ENCODE measurements at places on chromosomes 16 and 17.
A peak's percentile ranks its signal among the peaks of the same experiment; 100 is the strongest.

DNA sequence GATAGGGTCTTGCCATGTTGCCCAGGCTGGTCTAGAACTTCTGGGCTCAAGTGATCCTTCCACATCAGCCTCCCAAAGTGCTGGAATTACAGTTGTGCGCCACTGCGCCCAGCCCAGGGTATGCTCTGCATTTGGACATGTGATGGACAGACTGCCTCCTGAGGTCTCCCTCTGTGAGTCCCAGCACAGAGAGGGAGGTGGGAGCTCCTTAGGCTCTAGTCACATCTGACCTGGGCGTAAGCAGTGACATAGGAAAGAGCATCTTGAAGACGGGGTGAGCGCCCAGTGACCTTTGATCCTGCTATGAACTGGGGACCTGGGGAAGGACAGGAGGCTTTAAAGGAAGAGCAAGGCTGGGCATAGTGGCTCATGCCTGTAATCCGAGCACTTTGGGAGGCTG, 2.2 kb upstream of the GFAP start:
- no peak for DNase-seq

GRCh38 chr17:8038954-8039610, at the start of gene ALOX15B:
Gene ALOX15B (plus strand): TSS chr17:8039059. CDS start chr17:8039156, 97 bp downstream.
- DNase-seq, result no peak

DNA sequence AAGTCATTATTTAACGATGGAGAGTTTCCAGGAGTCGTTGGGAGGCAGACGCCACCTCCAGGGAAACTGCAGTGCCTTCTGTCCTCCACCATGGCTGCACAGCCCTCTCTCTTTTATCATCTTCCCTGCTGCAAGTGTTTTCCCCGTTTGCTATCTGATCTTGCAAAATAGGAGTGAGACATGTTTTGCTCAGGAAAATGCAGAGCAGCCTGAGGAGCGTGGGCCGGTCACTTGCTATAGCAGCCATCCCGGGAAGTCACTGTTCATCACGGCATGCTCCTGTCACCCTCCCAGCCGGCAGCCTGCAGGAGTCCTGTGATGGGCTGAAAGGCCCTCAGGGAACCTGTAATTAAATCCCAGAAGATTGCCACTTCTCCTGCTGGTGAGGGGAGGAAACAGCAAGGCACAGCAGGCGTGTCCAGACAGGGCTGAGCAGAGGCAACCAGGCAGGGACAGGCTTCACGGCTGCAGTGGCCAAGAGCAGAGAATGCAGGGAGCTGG, 143.1 kb downstream of the GSG1L start:
- peak; percentile 50 for DNase-seq

DNA sequence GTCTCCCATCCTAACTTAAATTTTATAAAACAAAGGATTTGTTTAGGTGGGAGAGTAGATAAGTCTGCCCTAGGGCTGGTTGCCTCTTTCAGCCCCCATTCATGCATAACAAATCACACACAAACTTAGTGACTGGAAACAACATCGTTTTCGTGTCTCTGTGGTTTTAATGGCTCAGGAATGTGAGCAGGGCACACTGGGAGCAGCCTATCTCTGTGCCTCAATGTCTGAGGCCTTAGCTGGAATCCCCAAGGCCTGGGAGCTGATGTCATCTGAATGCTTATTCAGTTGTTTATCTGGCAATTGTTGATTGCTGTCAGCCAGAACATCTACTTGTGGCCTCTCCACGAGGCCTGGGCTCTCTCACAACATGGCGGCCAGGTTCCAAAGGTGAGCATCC, 101.9 kb upstream of the HSBP1 start:
- DNase-seq, result no peak

DNA sequence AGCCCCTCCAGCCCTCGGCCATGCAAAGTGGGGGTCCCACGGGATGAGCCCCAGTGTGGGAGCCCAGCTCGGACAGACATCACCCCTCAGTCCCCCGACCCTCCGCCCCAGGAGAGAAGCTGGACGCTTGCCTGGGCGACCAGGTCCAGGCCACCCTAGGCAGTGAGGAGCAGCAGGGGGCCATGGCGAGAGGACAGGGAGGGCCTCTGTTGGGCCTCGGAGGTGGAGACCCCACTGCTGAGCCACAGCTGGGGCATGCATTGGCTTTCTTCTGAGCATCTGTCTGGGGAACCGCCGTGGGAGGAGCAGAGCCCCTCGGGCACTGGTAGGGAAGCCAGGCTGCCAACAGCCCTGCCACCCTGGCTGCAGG, 13.0 kb downstream of the ACTG1 start:
- no peak for DNase-seq

- DNase-seq, result no peak
Observed at GRCh38 chr17:51427323-51427811, 167.0 kb downstream of the UTP18 start.

- DNase-seq, result peak; percentile 31
Observed at GRCh38 chr17:55487695-55488432, 23.4 kb downstream of the SMIM36 start.

DNA sequence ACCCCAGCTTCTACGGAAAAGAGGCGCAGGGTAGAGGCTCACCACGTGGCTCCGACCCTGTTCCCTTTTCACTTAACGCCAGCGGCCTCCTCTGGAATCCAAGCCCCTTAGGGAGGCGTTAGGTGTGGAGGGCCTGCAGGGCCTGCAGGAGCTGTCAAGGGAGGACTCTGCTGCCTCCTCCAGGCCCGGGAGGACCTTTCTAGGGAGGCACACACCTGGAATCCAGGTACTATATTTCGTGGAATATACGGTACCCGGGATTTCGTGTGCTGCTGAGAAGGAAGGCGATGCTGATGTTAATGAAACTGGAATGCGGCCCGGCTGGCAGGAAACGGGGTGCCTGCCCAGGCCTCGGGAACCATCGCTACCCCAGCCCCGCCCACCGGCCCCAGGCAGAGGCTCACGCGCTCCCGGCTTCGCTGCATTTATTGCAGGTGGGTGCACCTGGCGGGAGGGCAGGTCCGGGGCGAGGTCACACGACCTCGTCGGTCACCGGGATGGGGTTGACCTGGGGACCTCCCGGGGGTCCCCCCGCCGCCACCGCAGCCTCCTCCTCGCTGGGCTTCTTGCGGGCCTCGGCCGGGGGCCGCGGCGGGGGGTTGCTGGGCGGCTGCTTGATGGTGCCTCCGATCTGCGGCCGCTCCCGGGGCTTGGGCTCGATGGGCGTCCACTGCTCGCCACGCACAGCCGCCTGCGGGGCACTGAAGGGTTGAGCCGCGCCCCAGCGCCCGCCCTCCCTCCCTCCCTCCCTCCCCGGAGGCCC, 4.7 kb downstream of the IL17C start:
- no peak for DNase-seq
